ENCODE measurements at places on chromosomes 5 and 9.

DNA sequence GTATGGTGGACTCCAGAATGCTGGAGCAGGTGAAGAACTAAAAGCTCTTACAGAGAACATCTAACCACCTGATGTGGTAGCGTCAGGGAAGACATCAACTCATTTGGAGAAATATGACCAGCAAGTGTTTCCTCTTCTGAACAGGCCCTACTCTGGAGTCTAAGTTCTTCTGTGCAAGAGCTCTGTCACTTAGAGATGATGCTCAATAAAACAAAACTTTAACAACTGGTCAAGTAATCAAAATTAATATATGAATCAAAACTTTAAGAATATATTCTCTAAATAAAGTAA, 85.8 kb downstream of the CYFIP2 start:
- no peak for DNase-seq

DNA sequence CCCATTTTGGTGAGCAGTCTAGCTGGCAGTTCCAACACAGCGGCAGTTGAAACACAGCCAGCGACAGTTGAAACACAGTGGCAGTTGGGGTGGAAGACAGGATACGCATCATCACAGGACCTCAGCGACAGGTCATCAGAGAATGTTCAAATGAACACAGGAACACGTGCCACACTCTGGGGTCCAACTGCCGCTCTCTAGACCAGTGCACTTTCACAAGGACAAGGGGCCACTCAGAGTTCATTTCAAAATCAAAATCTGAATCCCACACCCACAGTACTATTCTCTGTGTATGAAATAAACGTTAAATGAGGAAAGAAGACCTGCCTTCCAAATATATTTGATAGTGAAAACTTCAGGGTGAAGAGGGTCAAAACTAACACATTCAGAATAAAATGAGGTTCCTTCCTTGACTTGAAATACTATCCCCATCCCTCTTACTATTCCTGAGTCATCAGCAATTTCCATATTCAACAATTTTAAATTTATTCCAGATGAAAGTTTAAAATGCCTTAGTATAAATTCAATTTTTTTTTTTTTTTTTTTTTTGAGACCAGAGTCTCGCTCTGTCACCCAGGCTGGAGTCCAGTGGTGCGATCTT, 53.0 kb upstream of the SIMC1 start:
- H3K27me3 ChIP-seq: no peaks in the 10 kb centered on the region
- DNase-seq: no peak
- no peaks in the 10 kb centered on the region for H3K4me1 ChIP-seq
- H3K36me3 ChIP-seq: no peaks in the 10 kb centered on the region
- H3K27ac ChIP-seq: no peak overlapping the region

GRCh38 chr9:87518702-87519335, 21.2 kb downstream of the DAPK1 start:
- no peaks in the 10 kb centered on the region for H3K4me1 ChIP-seq
- peak; percentile 27 for DNase-seq
- H3K27ac ChIP-seq: no peak overlapping the region
- no peak overlapping the region for H3K4me3 ChIP-seq
- H3K27me3 ChIP-seq: peaks cover 3% of the 10 kb centered on the region

DNA sequence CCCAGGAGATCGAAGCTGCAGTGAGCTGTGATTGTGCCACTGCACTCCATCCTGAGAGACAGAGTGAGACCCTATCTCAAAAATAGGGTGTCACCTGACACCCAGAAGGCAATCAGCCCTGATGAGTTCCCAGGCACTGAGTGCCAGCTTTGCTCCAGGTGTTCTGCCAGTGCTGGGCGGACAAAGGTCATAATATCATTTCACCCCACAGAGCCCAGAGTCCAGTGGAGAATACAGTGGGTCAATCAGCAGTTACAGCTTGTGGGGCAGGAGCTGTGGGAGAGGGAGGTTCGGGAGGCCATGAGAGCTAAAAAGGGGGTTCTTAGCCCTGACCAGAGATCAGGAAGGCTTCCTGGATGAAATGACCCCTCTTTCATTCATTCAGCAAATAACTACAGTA, 24.4 kb upstream of the SH3RF2 start:
- no peak for DNase-seq
- H3K4me1 ChIP-seq: no peaks in the 10 kb centered on the region
- H3K4me3 ChIP-seq: no peak overlapping the region
- no peaks in the 10 kb centered on the region for H3K27me3 ChIP-seq

DNA sequence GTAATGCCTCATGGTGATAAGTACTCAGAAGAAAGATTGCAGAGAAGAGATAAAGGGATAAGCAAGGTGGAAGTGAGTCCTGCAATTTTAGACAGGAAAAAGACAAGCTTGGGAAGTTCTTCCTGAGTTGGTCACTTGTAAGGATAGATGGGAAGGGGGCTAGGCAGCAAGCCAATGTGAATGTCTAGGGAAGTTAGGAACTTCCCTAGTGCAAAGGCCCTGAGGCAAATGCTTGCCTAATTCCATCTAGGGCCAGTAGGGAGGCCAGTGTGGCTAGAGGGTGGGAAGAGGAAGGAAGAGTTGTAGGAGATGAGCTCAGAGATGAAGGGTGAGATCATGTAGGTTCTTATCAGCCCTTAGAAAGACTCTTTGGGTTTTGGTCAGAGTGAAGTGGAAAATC, 206.6 kb downstream of the MAT2B start:
- no peak for DNase-seq
- H3K27ac ChIP-seq: no peak overlapping the region
- H3K4me3 ChIP-seq: no peak overlapping the region
- H3K4me1 ChIP-seq: peaks cover 2% of the 10 kb centered on the region
- no peaks in the 10 kb centered on the region for H3K27me3 ChIP-seq

GRCh38 chr5:103602438-103602837, 39.8 kb upstream of the NUDT12 start:
- no peaks in the 10 kb centered on the region for H3K4me1 ChIP-seq
- no peak for DNase-seq
- no peaks in the 10 kb centered on the region for H3K27me3 ChIP-seq
- no peak overlapping the region for H3K27ac ChIP-seq

DNA sequence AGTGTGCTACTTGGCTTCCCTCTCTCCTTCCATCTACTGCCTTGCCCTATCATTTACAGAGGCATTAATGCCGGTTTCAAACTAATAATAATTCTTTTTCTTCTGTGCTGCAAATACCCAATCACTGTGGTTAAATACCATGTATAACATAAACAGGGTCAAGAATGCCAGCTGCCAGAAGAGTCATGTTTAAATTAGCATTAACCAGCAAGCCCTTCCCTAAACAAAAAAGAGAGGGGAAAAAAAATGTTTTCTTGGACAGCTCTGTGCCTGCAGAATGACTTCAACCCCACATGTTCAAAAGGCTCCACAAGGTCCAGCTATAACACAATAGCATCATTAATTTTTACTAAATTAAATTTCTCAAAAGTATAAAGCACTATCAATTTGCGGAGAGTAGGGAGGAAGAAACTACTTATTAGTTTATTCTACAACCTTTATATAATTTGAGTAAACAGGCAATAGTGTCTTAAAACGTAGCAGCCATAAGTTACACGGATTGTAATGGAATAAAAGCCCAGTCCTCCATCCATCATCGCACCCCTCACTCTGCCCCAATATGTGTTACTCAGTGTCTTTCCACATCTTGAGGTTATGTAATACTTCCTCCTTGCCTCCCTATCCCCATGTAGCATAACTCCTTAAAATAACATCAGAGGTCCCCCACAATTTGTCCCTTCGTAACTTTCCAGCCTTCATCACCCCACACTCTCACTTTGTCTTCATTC, 3.9 kb downstream of the LPAR1 start:
- H3K27ac ChIP-seq: no peak overlapping the region
- peaks cover 12% of the 10 kb centered on the region for H3K4me1 ChIP-seq
- H3K4me3 ChIP-seq: no peak overlapping the region

DNA sequence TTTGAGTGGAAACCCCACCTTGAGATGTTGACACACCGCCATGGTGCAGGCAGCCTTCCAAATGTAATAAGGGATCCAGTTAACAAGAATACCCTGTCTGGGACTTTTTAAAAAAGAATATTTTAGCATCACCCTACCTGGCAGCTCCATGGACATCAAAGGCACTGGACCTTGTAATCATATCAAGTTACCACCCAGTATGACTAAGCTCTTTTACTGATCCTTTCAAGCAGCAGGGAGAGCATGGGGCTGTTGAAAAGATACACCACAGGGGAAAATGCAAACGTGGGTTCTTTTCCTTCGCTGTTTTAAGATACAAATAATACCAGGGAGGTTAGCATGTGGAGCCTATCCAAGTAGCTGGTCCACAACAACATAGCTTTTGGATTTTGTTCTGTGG, 211.2 kb downstream of the SAXO1 start:
- H3K4me3 ChIP-seq: no peak overlapping the region
- no peak overlapping the region for H3K27ac ChIP-seq
- H3K36me3 ChIP-seq: peaks cover 42% of the 10 kb centered on the region

GRCh38 chr5:72281764-72282499, 38.1 kb downstream of the MRPS27 start:
- no peaks in the 10 kb centered on the region for H3K4me1 ChIP-seq
- peak; percentile 79 for DNase-seq
- no peaks in the 10 kb centered on the region for H3K27me3 ChIP-seq
- H3K27ac ChIP-seq: no peak overlapping the region
- peaks cover 4% of the 10 kb centered on the region for H3K36me3 ChIP-seq

DNA sequence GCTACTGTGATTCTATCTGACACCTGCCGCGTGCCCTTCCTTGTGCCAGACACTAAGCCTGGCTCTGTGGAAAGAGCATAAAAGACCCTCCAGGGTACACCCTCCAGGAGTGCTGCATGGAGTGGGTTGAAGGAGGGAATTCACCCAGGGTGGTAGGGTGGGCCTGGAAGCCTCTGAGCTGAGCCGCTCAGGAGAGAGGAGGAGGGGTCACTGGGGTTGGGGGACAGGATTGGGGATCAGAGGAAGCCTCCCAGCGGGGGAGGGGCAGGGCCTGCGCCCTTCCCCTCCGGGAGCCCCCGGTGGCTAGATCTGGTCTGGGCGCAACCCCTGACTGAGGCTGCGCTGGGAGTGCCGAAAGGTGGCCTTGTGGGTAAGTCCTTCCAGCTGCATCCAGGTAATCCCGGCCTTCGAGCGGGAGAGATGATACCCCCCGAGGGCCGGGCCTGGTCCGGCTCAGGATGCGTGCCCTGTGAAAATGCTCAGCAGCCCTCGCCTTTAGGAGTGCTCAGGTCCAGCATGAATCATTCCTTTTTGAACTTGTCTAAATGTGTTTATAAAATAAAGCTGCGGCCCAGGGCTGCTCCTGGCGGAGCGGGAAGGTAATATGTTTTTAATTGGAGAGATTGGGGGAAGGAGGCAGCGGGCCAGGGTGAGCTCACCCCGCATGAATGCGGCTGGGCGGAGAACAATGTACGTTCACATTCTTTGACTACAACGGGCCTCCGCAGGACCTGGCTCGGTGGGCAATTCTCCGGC, 118.1 kb upstream of the SMIM23 start:
- no peaks in the 10 kb centered on the region for H3K27me3 ChIP-seq
- no peaks in the 10 kb centered on the region for H3K36me3 ChIP-seq
- H3K27ac ChIP-seq: peak overlapping the region; percentile 71
- peaks cover 11% of the 10 kb centered on the region for H3K4me1 ChIP-seq
- peak; percentile 90 for DNase-seq

- peaks cover 5% of the 10 kb centered on the region for H3K4me1 ChIP-seq
- H3K27ac ChIP-seq: no peak overlapping the region
- H3K27me3 ChIP-seq: peaks cover 6% of the 10 kb centered on the region
- H3K36me3 ChIP-seq: no peaks in the 10 kb centered on the region
- no peak for DNase-seq
Observed at GRCh38 chr5:2759091-2759490, 7.6 kb upstream of the IRX2 start.

GRCh38 chr5:168776070-168776469, 196.9 kb upstream of the PANK3 start:
- H3K4me1 ChIP-seq: no peaks in the 10 kb centered on the region
- H3K4me3 ChIP-seq: no peak overlapping the region
- H3K27ac ChIP-seq: no peak overlapping the region
- no peaks in the 10 kb centered on the region for H3K36me3 ChIP-seq
- DNase-seq: no peak

GRCh38 chr5:51968756-51969155, 585.5 kb downstream of the ISL1 start:
- DNase-seq: no peak
- no peaks in the 10 kb centered on the region for H3K4me1 ChIP-seq
- no peaks in the 10 kb centered on the region for H3K36me3 ChIP-seq
- H3K27ac ChIP-seq: no peak overlapping the region
- no peak overlapping the region for H3K4me3 ChIP-seq
- H3K27me3 ChIP-seq: no peaks in the 10 kb centered on the region
